ENCODE measurements at places on chromosomes 7 and 10. TPM values are rescaled to one million over a fixed set of nuclear protein-coding genes. Genes with fewer than 3 reads are reported as not detected.

GRCh38 chr7:101453617-101454016 lies 90.9 kb downstream of the COL26A1 start:
- peak; percentile 29 for DNase-seq

DNA sequence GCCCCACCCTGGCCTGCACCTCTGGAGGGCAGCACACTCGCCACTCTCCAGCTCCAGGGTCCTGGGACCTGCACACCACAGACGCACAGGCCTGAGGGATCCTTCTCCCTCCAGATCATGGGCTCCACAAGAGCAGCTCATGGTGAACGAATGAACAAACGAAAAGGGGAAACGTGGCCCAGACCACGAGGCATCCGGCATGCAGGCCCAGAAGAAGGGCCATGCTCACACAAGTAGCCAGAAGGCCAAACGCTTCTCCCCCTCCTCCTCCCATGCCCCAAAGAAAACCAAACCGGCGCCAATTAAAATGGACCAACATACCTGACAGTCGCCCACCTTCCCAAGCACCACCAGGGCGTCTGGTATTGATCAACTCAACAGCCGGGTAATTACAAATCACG lies 30.4 kb downstream of the MAD1L1 start:
- no peak for DNase-seq

GRCh38 chr10:116715839-116716377 lies 26.5 kb downstream of the HSPA12A start:
- DNase-seq: no peak

- no peak for DNase-seq
These were observed 76.0 kb upstream of the FAM20C start for GRCh38 chr7:116188-116981.

GRCh38 chr7:902996-903395 lies 26.6 kb downstream of the GET4 start:
- no peak for DNase-seq

NPC1L1 gene
- not detected for polyA plus RNA-seq

GRCh38 chr7:151851145-151851751 lies 25.7 kb downstream of the PRKAG2 start:
- DNase-seq: no peak

GRCh38 chr7:15905251-15906040 lies 219.0 kb upstream of the MEOX2 start:
- no peak for DNase-seq

GRCh38 chr10:97707134-97707861 lies 6.2 kb upstream of the MARVELD1 start:
- DNase-seq: no peak

KLF14 gene
- polyA plus RNA-seq: not detected

DNA sequence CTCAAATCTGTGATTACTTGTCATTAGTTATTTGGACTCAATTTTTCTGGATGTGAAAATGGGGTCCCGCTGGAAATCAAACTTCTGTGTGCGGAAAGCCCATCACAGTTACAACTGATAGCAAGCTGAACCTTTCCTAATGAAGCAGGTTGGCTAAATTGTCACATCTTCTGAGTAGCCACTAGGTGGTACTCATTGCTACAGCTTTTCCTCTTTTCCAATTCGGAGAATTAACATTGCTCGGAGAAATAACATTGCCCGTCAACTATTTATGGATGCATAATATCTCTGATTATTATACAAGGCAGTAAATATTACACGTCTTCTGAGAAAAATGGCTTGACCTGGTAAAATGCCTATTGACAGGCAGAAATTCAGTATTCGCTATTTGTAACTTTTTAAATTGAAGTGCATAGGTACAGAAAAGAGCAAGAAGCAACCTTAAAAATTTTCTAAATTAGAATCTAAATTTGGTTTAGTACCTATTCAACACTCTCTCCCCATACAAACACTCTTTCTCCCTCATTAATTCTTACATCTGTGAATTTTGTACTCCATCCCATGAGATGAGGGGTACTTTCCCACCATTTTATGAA lies 17.3 kb upstream of the BLOC1S2 start:
- DNase-seq: no peak

ZWINT gene
- 32.3 TPM for polyA plus RNA-seq

- no peak for DNase-seq
These were observed 109.1 kb downstream of the SRPK2 start for GRCh38 chr7:105279688-105280007.

VAX1 gene
- polyA plus RNA-seq: 0.23 TPM

- DNase-seq: no peak
These were observed 1454.1 kb downstream of the GATA3 start for GRCh38 chr10:9508606-9509005.

- DNase-seq: no peak
These were observed 21.8 kb downstream of the NPTX2 start for GRCh38 chr7:98638853-98639252.

DNA sequence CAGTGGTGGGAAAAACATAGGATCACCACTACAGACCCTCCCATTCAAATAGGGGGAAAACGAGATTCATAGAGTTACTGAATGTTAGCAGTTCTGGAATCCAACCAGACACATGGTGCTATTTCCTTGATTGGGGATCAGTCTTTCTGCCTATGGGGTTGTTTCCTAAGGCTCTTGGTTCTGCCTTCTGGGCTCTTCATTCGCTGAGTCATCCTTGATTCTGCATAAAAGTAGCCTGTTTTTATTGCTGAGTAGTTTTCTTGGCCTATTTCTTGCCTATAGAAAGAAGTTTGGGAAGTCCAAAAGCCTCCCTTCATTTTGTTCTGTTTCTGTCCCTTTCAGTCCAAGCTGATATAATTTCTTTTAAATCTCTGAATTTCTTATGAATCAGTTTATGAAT lies 99.3 kb upstream of the OIT3 start:
- no peak for DNase-seq

C7orf33 gene
- polyA plus RNA-seq: not detected

DNA sequence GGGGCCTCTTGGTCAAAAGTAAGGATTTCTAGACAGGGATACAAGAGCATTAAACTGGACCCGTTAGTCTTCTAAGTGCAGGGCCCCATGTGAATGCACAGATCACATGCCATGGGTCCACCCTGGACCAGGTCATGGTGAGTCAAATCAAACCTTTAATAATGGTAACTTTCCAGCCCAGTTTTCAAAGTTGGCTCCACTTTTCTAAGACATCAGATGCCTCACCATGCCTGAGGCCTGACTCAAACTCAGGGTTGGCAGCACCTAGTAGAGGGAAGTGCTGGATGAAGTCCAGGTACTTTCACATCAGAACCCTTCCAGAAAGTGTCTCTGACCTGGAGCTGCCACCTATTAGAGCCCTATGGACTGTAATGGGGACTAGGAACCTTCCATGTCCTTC lies 9.7 kb upstream of the SMIM30 start:
- no peak for DNase-seq

- DNase-seq: no peak
These were observed 302.9 kb downstream of the BAMBI start for GRCh38 chr10:28980264-28980663.

SLC16A9 gene
- polyA plus RNA-seq: 0.05 TPM

DNA sequence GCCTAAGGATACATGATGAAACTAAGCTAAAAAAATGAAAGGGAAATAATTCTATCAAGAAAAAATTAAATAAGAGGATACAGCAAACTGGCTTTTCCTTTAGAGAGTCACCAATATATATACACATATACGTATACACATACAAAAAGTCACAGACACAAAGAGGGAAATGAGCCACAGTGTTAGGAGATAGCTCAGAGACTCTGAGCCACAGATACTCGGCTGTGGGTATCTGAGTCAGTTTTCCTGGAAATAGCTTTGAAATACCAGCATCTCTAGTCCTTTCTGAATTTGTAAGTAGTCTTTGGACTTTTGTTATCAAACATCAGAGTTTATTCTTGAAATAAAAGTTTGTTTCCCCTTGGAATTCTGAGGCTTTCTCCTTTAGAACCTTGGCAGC lies 111.8 kb downstream of the TBXAS1 start:
- DNase-seq: no peak

DNA sequence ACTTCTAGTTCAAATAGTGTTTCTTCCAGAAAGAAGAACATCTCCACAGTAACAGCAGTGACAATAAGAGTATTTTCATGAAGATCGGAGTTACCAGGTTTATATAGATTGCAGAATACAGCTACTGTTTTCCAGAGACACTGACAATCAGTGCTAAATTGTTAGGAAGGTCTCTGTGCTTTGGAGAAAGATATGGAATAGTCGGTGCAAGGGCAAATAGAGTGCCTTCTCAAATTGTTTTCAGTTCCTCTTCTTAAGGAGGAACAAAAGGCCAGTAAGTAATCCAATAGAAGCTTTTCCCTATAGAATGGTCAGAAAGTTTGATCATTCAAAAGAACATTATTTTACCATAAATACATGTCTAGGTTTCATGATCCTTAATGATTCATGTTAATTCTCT lies 2.6 kb upstream of the KIAA1217 start:
- no peak for DNase-seq

PRKG1 gene
- polyA plus RNA-seq: 11.6 TPM

- no peak for DNase-seq
These were observed 54.4 kb upstream of the SEC61G start for GRCh38 chr7:54813398-54813797.

DNA sequence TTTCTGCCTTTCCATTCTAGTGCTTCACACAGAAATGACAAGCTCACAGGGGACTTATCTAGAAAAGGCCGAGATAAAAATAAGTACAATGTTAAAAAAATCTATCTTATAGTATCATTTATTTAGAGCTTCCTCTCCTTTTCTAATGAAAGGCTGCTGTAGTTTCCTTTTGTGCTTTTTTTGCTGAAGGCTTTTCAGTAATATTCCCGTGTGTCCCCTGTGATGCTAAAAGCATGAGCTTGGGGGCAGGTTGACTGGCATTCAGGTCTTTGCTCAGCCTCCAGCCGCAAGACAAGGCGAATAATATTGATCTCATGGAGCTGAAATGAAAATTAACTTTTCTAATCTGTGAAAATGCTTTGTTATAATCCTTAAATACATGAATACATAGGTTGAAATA lies 143.0 kb downstream of the ST7 start:
- DNase-seq: no peak

DNA sequence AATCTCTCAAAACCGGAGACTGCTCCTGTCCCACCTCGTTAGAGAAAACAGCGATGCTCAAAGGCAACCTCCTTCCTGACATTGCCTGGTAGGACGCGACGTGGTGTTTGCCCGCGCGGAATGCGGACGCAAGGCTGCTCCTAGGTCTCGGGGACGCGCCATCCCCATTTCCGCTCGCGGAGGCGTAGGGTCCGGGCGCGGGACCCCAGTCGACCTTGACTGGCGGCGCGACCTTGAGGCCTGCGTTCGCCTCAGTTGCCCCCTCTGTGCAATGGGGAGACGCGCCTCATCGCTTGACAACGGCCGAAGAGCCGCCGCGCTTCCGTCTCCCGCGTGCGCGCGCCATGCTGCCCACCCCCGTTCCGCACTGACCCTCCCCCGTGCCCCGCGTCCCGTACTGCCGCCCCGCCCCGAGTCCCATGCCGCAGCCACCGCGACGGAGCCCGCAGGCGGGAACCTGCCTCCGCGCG lies 412 bp upstream of the PPIA start:
- no peak for DNase-seq

DNA sequence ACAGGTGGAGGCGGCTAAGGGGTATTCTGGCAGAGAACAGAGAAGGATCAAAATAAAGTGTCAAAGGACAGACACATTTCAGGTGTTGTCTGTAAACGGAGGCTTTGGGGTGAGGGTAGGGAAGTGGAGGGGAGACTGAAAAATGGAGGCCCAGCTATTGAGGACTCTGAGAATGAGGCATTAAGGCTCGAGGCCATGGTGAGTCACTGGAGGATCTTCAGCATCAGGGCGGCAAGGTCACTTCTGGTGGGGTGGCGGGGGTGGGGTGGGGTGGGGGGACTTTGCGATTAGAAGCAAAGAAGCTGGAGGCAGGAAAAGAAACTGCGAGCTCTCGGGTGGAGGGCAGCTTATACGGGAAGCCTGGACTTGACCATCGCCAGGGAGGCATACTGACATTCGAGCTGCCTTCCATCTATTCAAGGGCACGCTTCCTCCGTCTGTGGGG lies 58.4 kb upstream of the PCGF5 start:
- DNase-seq: no peak

DNA sequence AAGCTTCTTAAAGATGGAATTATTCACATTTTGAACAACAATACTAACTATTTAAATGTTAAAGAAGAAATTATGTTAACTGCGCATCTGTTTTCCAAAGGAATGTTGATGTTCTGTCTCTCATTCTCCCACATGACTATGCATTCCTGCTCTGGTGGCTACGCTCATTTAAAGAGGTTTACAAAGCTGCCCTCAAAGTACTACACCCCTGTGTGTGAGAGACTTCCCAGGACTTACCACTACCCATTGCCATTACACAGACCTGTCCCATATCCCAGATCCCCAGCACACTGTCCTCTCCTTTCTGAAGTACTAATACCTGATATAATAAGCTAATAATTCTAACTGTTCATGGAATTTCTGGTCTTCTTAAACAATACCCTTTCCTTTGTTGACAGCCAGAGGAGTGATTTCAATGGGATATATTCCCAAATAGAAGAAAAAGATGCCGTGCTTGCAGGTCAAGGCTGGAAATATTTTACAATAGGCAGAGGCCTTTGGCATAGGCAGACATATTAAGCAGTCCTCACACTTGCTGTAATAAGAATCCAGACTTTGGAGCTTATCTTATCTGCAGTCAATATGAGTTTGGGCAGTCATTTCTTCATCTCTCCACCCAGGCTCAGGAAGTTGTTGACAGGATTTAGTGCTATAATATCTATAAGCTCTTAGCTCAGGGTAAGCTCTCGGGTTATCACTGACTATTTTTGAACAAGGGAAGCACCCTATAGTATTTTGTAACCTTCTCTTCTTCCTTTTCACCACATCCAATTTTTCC lies 12.2 kb downstream of the LIPF start:
- DNase-seq: no peak

GRCh38 chr10:129547608-129548007 lies 80.6 kb downstream of the MGMT start:
- DNase-seq: no peak

TUBB8 gene
- polyA plus RNA-seq: 0.10 TPM

TMEM168 gene
- 22.3 TPM for polyA plus RNA-seq

CNPY1 gene
- not detected for polyA plus RNA-seq

ADAM22 gene
- polyA plus RNA-seq: 0.06 TPM

GRCh38 chr10:17178006-17178405 lies 23.5 kb downstream of the TRDMT1 start:
- DNase-seq: no peak

- no peak for DNase-seq
These were observed at the start of gene CNNM1 for GRCh38 chr10:99329304-99329553. Gene CNNM1, plus strand, starts transcription at chr10:99329356. Its CDS starts 32 bp downstream, at chr10:99329388.

MSRB2 gene
- 48.6 TPM for polyA plus RNA-seq

GRCh38 chr10:4586776-4587175 lies 239.2 kb upstream of the AKR1E2 start:
- peak; percentile 30 for DNase-seq

- no peak for DNase-seq
These were observed 197.5 kb downstream of the ARL4A start for GRCh38 chr7:12884856-12885440.

PRLHR gene
- polyA plus RNA-seq: not detected

Data from BJ (cell line).